ENCODE measurements at places on chromosomes 7 and 10. TPM values are rescaled to one million over a fixed set of nuclear protein-coding genes. Genes with fewer than 3 reads are reported as not detected.

Gene DPYSL4
- total RNA-seq, result 40.6 TPM

Gene SPDYE5
- not detected for total RNA-seq

Gene SLC16A9
- 11.4 TPM for total RNA-seq

Gene LANCL2
- total RNA-seq, result 40.2 TPM

Gene DKK1
- total RNA-seq, result 4.5 TPM

Gene LHPP
- 9.7 TPM for total RNA-seq

Gene CASP7
- total RNA-seq, result 3.9 TPM

Gene CPN1
- total RNA-seq, result not detected

Gene ZFYVE27
- 49.0 TPM for total RNA-seq

DNA sequence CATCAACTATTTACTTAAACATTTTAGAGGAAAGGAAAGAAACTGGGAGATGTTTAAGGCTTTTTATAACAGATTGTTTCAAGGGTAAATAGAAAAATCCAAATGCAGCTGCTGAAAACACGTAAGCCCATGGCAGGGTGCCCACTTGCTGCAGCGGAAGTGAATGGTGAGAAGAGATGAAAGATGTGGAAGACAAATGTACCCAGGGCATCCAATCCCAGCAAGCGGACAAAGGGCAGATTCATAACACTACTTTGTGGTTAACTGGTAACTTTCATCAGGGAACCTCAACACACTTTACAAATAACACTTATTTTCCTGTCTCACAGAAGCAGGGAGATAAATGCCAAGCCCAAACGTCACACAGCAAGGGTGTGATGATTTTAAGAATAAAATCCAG is 358.4 kb downstream of the KCNMA1 start:
- DNase-seq, result peak; percentile 8

DNA sequence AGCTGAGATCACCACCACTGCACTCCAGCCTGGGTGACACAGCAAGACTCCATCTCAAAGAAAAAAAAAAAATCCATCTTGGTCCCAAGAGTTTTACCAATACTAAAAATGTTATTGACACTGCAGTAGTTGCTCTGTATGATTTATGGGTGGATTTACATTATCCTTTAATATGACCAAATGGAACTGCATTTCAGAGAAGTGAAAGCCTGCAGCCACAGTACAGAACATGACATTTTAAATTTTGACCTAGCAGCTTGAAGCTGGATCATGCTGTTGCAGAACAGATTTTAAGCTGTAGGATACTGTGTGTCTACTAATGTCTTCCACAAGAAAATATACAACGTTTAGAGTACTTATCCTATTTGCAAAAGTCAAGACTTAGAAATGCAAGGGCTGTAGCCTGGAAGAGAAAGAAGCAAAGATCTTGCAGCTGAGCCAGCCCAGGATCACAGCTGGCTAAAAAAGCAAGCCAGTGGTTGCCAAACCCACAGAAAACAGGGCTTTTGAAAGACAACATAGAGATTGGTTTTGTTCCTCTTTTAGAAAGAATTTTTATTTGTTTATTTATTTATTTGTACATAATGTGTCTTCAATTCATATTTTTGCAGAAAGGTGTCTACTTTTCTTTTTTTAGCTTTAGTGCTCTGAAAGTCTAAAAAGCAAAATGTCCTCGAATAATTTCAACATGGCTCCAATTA is 55.2 kb upstream of the WNT16 start:
- no peak for DNase-seq

DNA sequence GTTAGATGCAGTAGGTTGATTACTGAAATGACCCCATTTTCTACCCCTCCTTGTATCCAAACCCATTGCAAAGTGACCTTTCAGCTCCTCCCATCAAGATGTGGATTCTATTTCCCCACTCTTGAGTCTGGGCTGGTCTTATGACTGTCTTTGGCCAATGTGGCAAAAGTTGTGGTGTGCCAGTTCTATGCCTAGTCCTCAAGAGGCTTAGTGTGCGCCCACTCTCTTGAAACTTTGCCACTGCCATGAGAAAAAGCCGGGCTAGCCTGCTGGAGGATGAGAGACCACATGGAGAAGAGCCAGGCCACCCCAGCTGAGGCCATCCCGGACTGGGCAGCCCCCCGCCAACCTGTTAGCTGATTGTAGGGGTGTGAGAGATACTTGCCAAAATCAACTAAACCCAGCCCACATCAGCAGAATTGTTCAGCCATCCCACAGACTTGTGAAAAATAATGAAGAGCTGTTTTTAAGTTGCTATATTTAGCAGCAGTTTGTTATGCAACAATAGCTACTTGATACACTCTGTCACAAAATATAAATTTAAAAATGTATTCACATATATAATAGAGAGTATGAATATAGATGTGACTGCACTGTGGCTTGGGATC is 131.0 kb upstream of the PALS2 start:
- peak; percentile 9 for DNase-seq

GRCh38 chr10:51363415-51363814 is 289.1 kb downstream of the PRKG1 start:
- DNase-seq, result no peak

DNA sequence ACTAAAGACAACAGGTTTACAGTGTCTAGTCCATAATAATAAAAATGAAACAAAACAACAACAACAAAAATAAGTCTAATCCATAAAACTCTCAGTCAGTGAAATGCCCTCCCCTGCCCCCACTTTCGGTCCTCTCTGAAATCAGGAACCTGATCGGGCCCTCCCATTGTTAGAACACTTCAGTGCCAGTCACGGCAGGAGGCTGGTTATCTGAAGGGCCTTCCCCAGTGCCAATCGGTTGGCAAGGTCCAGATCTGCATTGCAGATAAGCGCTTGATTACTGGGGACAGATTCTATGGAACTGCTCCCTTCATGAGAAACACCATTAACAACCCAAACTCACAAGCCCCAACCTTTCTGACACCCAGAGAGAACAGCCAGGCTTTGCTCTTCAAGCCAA is 72.2 kb upstream of the EEPD1 start:
- no peak for DNase-seq

GRCh38 chr10:107230887-107231286 is 66.4 kb upstream of the SORCS1 start:
- no peak for DNase-seq

DNA sequence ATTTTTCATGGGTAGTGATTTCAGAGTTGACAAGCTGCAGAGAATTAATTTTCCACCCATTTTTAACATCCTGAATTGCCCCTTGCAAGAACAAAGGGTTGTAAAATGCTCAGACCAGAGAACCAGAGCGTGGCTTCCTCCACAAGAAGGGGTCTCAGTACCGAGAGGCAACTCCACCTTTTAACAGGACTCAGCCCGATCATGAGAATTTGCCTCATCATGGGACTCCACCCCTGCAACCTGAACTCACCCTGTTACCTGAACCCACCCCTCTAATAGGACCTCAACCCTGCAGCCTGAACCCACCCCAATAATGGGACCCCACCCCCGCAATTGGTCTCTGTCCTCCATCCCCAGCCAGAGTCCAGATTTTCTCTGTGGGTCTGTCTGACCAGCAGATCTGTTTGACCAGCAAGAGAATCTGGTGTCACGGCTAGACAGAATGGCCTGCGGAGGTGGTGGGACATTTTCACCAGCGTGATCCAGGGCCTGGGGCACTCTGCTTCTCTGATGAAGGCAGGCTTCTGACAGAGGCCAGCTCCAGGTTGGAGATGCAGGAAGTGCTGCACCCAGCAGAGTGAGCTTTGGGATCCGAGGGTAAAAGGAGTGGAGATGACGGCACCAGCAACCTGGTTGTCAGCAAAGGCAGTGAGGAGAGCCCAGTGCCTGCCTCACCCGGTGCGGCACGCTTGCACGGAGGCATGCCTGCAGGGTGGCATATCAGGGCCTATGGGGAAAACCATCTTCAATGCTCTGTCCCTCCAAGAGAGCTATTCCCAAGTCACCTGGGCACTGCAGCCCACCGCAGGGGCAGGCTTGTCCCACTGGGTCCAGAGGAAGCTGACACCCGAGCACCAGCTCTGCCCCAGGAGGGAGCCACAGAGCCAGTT is 136.6 kb downstream of the TCERG1L start:
- no peak for DNase-seq

GRCh38 chr10:68333440-68334431 is 1.0 kb upstream of the PBLD start:
- no peak for DNase-seq

DNA sequence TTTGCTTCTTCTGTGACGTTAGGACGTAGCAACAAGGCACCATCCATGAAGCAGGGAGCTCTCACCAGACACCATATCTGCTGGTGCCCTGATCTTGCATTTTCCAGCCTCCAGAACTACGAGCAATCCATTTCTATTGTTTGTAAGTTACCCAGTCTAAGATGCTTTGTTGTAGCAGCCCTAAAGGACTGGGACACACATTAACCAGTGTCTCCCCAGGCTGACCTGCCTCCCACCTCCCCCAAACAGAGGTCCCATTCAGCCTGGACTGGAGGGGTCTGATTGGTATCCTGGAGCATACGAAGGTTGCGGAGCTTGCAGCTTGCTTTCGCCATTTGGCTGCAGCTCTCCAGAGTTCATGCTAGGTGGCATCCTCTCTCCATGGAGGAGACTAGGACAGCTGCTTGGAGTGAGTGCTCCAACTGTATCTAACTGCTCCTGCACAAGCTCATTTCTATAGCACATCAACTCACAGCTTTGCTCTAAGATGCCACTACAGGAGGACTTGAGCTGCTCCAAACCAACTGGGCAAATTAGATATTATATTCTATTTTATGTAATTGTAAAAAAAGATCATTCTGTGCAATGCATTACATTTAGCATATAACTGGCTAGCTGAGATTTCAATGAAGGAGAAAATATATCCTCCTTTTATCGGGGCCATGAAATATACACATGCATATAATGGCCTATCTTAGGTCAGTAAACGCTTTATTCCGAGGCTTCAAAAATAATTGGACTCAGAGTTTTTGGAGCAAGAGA is 8.0 kb upstream of the GRK5 start:
- DNase-seq, result peak; percentile 71

DNA sequence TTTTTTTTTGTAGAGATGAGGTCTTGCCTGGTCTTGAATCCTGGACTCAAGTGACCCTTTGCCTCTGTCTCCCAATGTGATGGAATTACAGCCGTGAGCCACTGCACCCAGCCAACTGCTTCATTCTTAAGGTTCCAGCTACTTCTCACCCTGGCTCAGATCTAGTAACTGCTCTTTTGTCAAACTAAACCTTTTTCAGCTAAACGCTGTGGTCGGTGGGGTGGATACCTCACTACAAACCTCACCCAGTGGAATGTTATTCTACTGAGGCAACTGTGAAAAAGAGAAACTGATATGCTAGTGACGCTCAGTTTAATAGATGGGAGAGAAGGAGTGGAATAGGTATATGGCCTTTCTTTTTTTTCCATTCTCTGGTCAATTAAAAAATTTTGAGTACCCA is 1.7 kb upstream of the MRLN start:
- no peak for DNase-seq

GRCh38 chr10:102113956-102114857 is 6.0 kb downstream of the LDB1 start:
- no peak for DNase-seq
